ENCODE measurements at places on chromosomes 6 and 20. TPM values are rescaled to one million over a fixed set of nuclear protein-coding genes. Genes with fewer than 3 reads are reported as not detected.

- no peak for DNase-seq
These were observed 196.2 kb downstream of the BCKDHB start for GRCh38 chr6:80302716-80303115.

DNA sequence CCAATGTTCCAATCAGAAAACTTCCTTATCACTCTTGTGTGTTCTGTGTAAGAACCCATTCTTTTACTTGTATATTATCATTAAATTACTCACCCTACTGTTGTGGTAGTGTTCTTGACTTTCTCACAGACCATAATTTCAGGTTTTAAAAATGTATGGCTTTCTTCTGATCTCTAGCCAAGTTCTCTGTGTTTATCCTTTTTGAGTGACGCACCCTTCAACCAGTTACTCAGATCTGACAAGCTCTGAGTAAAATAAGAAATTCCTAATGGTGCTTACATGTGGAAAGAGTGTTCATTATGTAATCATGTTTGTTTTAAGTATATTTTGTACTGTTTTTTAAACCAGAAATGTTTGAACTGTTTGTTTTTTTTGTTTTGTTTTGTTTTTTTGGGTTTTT is 11.0 kb downstream of the TBPL1 start:
- DNase-seq, result no peak

DNA sequence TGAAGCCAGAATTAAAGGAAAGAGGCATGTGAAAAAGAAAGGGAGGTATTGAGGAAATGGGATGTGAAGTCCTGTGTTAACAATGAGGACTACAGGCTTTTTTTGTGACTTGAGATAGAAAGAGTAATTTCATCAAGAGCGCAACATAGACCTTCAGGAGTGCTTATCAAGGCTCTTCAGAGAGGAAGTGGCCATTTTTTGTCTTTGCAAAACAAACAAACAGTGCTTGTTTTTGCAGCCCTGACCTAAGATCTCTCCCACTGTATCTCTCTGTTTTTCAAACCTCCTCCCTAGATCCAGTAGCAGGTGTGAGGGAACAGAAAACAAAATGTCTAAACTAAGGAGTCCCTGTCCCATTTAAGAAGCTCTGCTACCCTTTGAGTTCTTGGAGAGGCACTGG is 710.3 kb upstream of the MARCKS start:
- no peak for DNase-seq

Gene SNX9
- polyA plus RNA-seq, result 24.1 TPM

DNA sequence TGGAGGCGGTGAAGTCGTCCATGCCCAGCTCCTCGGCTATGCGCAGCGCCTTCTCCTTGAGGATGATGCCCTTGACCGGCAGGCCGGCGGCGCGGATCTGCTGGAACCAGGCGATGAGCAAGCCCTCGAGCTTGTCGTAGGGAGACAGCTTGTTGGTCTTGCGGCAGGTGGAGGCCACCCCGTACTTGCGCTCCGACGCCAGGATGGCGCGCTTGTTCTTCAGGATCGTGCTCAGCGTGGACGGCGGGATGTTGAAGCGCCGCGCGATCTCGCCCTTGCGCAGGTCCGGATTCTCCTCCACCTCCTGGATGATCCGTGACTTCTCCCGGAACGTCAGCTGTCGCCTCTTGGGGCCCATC is 435 bp downstream of the CENPB start:
- DNase-seq, result peak; percentile 85

GRCh38 chr6:127576874-127577273 is at the start of gene C6orf58:
Gene C6orf58 (plus strand): TSS chr6:127577174. CDS start chr6:127577186, 12 bp downstream.
- no peak for DNase-seq

- DNase-seq, result no peak
These were observed 194.8 kb downstream of the FRK start for GRCh38 chr6:115865914-115866313.

GRCh38 chr6:135052939-135053338 is 1.7 kb downstream of the HBS1L start:
- no peak for DNase-seq

GRCh38 chr6:158232316-158233213 is 64.4 kb downstream of the GTF2H5 start:
- DNase-seq, result peak; percentile 59

Gene F13A1
- 9.4 TPM for polyA plus RNA-seq

GRCh38 chr6:13488896-13489237 is 1.5 kb upstream of the GFOD1 start:
- DNase-seq, result peak; percentile 56

DNA sequence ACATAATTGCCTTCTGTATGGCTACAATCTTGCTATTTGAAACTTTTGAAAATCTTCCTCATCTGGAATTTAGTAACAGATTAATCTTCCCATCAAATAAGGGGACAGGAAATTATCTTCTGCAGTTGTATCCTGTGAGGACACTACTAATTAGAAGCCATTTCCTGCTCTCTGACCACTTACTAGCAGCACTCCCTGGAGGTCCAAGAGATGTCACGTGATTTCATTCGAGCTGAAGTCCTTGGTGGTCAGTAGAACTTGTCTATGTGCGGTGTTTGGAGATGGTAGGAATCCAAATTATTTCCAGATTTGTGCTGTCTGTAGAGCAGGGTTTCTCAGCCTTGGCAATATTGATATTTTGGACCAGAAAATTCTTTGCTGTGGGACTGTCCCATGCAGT is 202.5 kb downstream of the TFAP2B start:
- DNase-seq, result no peak

Gene SMIM26
- 267 TPM for polyA plus RNA-seq

- DNase-seq, result no peak
These were observed 220.8 kb upstream of the MARCKS start for GRCh38 chr6:113636357-113636824.

DNA sequence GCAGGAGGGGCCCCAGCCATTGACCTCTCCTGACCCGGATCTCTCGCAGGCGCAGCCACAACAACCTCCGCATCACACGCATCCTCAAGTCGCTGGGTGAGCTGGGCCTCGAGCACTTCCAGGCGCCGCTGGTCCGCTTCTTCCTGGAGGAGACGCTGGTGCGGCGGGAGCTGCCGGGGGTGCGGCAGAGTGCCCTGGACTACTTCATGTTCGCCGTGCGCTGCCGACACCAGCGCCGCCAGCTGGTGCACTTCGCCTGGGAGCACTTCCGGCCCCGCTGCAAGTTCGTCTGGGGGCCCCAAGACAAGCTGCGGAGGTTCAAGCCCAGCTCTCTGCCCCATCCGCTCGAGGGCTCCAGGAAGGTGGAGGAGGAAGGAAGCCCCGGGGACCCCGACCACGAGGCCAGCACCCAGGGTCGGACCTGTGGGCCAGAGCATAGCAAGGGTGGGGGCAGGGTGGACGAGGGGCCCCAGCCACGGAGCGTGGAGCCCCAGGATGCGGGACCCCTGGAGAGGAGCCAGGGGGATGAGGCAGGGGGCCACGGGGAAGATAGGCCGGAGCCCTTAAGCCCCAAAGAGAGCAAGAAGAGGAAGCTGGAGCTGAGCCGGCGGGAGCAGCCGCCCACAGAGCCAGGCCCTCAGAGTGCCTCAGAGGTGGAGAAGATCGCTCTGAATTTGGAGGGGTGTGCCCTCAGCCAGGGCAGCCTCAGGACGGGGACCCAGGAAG is 4.5 kb upstream of the COL9A3 start:
- no peak for DNase-seq

Gene HLA-DRB5
- polyA plus RNA-seq, result 0.45 TPM

DNA sequence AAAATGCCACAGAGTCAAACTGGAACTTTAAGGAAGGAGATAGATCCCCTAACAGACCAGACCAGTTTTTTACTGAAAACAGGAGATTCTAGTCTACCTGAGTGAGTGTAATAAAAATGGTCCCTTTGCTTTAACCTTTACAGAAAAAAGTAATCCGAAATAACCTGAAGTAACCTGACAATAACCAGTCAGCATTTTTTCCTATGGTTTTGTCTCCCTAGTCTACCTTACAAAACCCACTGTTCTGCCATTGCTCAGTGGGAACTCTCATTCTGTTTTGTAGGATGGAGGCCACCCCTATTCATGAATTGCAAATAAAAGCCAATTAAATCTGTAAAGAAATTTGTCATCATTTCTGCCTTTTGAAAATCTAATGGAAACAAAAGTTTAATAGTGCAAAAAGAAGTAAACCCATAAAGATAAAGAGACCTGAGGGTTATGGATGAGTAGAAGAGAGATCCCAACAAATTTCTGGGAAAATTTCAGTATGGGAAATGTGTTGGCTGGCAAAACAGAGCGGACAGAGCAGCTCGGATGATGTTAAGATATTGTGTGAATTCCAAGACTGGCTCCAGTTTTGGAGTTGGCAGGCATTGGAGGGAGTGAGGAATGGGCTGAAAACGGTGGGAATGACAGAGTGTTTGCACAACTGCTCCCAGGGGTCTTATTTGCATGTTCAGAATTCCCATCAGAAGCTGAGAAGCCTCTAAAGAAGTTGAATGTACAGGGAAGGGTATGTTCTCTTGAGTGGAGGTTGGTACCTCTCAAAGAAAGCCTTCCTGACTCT is 104.7 kb upstream of the RALGAPA2 start:
- no peak for DNase-seq

DNA sequence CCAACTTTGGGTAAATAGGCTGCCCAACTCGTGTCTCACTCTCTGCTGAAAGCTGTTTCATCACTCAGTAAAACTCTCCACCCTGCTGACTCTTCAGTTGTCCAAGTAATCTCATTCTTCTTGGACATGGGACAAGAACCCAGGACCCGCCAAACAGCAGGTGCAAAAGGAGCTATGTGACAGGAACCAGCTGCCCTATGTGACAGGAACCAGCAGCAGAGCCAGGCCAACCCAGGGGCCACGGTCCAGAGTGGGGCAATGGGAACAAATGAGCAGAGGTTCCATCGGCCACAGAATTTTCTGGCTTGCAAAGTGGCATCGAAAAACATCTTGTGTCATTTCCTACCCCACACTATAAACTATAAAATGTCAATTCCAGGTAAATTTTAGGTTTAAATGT is 56.5 kb downstream of the MOXD1 start:
- DNase-seq, result no peak

- DNase-seq, result no peak
These were observed 12.2 kb upstream of the KCNG1 start for GRCh38 chr20:51034988-51035656.

GRCh38 chr20:50187403-50188051 is 3.1 kb upstream of the CEBPB start:
- peak; percentile 69 for DNase-seq

GRCh38 chr20:15022921-15023320 is 685.5 kb upstream of the FLRT3 start:
- no peak for DNase-seq

- no peak for DNase-seq
These were observed 335.3 kb downstream of the CD83 start for GRCh38 chr6:14452567-14453527.

DNA sequence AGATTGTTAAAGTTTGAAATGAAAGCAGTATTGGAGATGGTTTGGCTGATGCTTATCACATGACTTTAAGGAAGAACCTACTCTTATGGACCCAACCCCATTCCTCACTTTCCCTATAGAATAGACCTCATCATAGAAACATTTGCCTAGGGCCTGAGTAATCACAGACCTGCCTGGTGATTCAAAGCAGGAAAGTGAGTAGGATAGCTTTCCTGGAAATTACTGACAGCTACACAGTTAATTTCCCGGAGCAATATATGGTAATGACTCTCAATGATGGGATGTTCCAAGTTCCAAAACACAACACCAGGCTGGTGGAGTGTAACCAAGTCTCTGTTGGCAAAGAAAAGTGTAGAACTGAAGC is 233.8 kb downstream of the SIM1 start:
- no peak for DNase-seq

- DNase-seq, result no peak
These were observed 171.6 kb upstream of the FBXL4 start for GRCh38 chr6:99119109-99120031.

GRCh38 chr20:24960302-24960801 is 11.3 kb downstream of the CST7 start:
- DNase-seq, result no peak

Gene GPX5
- polyA plus RNA-seq, result not detected

GRCh38 chr20:45994761-45995493 is 13.8 kb upstream of the MMP9 start:
- DNase-seq, result no peak

GRCh38 chr6:132084811-132085509 is 133.8 kb upstream of the CCN2 start:
- DNase-seq, result no peak

Gene DEF6
- 1.3 TPM for polyA plus RNA-seq

Gene TP53RK
- polyA plus RNA-seq, result 6.8 TPM

GRCh38 chr6:137230547-137230946 is 11.4 kb upstream of the IFNGR1 start:
- DNase-seq, result no peak

DNA sequence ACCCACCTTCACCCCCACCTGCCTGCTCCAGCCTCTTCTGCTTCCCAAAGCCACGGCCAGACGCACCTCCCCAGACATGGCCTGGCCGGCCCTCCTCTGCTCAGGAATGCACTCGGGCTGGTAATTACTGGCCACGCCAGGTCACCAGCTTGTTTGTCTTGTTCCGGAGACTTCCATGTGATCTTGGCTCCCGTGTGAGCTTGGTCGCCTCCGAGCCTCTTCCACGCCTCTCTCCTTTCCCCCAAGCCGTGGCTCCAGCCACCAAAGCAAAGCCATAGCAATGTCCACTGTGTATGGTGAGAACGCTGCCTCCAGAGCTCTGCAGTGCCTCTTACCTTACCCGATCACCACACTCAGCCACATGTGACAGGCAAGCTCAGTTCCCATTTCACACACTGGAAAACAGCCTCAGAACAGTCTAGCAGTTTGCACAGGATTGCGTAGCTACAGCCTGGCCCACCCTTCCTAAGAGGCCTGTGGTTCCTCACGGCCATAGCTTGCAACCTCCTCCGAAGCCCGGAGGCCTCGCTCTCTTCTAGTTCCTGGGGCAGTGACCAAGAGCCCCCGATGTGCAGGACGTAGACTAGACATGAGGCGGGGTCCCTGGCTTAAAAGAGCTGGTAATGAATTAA is 48.1 kb upstream of the AFDN start:
- no peak for DNase-seq

GRCh38 chr6:143060806-143061596 is at the start of gene AIG1:
Gene AIG1 (plus strand): TSS chr6:143060889. CDS start chr6:143060926, 37 bp downstream.
- DNase-seq, result no peak

DNA sequence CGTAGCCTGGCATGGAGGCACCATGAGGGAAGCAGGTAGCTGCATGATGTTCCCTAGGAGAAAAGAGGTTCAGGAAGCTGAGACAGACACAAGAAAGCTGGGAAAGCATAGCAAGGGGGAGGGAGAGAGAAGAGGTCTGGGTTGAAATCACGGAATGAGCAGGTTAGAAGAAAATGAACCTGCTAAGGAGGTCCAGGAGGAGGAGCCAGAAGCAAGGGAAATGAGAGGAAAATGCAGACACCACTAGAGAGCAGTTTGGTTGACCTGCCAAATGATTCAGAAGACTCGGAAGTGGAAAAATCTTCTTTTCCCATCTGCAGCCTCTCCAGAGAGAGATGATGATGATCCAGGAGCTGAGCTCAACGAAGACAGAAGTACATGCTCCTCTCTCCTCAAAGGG is 70.9 kb downstream of the VIP start:
- no peak for DNase-seq

Gene PAX1
- polyA plus RNA-seq, result not detected

GRCh38 chr20:32466739-32467505 is 108.8 kb downstream of the ASXL1 start:
- peak; percentile 53 for DNase-seq

Gene MTFR2
- polyA plus RNA-seq, result 0.07 TPM

GRCh38 chr6:111642463-111643158 is 36.9 kb upstream of the TRAF3IP2 start:
- DNase-seq, result peak; percentile 83
